ENCODE measurements at places on chromosomes 11 and 22. TPM values are rescaled to one million over a fixed set of nuclear protein-coding genes. Genes with fewer than 3 reads are reported as not detected.

RNF169 gene
- polyA plus RNA-seq: 4.5 TPM

SLC36A4 gene
- polyA plus RNA-seq: 9.6 TPM

DNA sequence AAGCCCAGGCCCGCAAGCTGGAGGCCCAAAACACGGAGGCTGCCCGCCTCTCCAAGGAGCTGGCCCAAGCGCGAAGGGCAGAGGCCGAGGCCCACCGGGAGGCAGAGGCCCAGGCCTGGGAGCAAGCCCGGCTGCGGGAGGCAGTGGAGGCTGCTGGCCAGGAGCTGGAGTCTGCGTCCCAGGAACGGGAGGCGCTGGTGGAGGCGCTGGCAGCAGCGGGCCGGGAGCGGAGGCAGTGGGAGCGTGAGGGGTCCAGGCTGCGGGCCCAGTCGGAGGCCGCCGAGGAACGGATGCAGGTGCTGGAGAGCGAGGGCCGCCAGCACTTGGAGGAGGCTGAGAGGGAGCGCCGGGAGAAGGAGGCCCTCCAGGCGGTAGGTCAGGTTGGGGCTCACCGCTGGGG is 4.8 kb downstream of the CCDC88B start:
- DNase-seq: no peak

TRIM77 gene
- not detected for polyA plus RNA-seq
